Glutamatergic neuron (in vitro differentiated cells): ENCODE measurements at places on chromosomes 13 and 19. TPM values are rescaled to one million over a fixed set of nuclear protein-coding genes. Genes with fewer than 3 reads are reported as not detected.

The C19orf81 gene
- 10.4 TPM for total RNA-seq

The TTC9B gene
- 19.5 TPM for total RNA-seq

The FFAR2 gene
- total RNA-seq = not detected

The LYPD5 gene
- total RNA-seq = not detected

DNA sequence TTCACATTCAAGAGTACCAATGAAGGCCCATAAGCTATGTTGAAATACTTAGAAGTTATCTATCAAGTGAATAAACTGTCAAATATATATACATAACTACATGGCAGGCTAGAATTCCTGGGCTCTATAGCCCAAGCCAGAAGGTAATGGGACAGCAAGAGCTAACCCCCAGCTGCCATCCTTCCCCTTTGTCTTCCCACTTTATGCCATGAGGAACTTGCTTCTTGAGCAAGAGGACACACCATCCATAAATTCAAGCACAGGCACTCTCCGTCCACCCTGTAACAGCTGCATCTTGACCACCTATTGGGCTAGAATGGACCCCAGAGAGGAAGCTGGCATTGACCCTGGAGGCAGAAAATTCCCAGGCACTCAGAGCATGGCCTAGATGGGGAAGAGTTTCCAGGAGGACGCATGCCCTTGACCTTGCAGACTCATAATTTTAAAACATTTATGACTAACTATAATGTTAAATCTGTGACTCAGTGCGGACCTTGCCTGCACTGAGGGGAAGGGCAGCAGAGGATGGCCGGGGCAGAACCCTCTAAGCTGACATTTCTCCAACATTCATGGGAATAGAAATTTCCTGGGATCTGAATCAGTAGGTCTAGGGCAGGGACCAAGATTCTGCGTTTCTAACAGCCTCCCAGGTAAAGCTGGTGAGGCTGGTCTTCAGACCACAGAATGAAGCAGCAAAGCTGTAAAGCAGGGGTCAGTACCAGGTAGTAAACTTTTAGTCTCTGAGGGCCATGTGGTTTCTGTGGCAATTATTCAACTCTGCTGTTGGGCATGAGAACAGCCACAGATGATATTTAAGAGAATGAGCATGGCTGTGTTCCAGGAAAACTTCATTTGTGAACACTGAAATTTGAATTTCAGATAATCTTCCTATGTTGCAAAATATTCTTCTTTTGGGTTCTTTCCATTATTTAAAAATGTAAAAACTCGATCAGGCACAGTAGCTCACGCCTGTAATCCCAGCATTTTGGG lies 71.4 kb upstream of the CLDN10 start:
- DNase-seq = no peak

- DNase-seq = no peak
Observed at GRCh38 chr13:28856287-28856686, 36.1 kb downstream of the MTUS2 start.

- no peak for DNase-seq
Observed at GRCh38 chr19:13181747-13182388, 31.7 kb downstream of the IER2 start.

GRCh38 chr19:51507640-51508058 lies 6.0 kb upstream of the SIGLEC12 start:
- DNase-seq = no peak
